Right lobe of liver (tissue), 6 donors: ENCODE measurements at places on chromosomes 3 and 15. TPM values are rescaled to one million over a fixed set of nuclear protein-coding genes. Genes with fewer than 3 reads are reported as not detected.

RAB5A gene
- 25.5 TPM for total RNA-seq

GRCh38 chr3:99624496-99625236 lies 13.7 kb upstream of the COL8A1 start:
- DNase-seq: no peak

- no peak for DNase-seq
Measured at GRCh38 chr15:67462875-67463274, 58.1 kb upstream of the C15orf61 start.

DNA sequence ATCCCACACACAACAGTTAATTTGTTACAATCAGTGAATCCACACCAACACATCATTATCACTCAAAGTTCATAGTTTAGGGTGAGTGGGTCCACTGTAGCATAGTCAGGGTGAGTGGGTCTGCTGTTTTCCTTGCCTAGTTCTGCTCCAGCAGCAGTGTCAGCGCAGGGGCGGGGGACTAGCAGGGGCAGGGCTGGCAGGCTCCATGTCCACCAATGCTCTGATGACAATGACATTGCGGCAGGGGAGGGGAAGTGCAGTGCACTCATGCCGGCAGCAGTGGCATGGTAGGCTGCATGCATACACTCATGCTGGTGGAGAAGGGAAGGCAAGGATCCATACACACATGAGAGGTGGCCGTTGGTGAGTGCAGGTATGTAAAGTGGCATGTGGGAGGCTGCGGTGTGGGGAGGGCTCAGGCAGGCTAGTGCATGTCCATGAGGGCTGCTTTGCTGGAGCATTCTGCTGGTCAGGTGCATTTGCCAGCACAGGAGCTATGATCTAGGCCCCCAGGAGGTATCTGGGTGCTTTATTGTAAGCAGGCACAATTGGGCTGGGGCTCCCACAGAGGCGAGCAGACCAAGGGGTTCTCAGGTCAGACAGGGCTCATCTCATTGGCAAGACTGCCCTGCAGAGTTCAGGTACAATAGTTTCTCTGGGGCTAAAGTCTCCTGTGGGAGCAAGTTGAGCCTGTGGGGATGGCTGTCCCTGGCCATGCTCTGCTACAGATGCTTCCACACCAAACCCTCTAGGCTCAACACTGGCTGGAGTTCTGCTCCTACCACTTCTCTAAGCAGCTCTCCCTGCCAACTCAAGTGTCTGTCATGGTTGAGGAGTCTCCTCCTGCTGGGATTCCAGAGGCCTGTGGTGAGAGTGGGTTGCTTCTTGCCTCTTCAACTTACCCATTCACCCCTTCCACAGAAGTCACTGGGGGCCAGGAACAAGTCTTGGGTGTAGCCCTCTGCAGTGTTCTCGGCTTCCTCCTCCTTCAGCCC lies 81.3 kb downstream of the KCNAB1 start:
- DNase-seq: no peak

EAF2 gene
- 2.1 TPM for total RNA-seq

GRCh38 chr15:67590191-67590590 lies 47.7 kb downstream of the MAP2K5 start:
- DNase-seq: no peak

GRCh38 chr3:137105277-137105977 lies 147.6 kb downstream of the IL20RB start:
- no peak for DNase-seq

DNA sequence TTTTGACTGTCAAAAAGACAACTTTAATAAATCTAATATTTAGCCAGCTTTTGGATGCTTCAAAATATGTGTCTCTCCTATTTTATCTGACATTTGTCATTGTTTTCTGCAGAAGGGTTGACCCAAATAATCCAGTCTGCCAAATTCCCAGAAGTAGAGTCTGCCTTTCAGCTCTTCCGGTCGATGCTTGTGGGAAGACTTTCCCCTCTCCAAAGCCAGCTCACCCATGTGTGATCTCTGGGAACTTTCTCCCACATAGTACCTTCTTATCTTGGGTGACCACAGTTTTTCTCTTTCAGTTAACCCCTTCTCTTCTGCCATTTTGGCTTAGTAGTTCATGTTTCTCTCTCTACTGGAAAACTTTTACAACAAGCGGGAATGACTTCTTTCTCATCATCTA lies 94.1 kb downstream of the ASB7 start:
- no peak for DNase-seq

GRCh38 chr15:80912673-80913072 lies 76.9 kb downstream of the MESD start:
- DNase-seq: no peak

FAM43A gene
- total RNA-seq: 1.0 TPM

- peak; percentile 35 for DNase-seq
Measured at GRCh38 chr3:13125092-13126015, 52.1 kb upstream of the IQSEC1 start.

DNA sequence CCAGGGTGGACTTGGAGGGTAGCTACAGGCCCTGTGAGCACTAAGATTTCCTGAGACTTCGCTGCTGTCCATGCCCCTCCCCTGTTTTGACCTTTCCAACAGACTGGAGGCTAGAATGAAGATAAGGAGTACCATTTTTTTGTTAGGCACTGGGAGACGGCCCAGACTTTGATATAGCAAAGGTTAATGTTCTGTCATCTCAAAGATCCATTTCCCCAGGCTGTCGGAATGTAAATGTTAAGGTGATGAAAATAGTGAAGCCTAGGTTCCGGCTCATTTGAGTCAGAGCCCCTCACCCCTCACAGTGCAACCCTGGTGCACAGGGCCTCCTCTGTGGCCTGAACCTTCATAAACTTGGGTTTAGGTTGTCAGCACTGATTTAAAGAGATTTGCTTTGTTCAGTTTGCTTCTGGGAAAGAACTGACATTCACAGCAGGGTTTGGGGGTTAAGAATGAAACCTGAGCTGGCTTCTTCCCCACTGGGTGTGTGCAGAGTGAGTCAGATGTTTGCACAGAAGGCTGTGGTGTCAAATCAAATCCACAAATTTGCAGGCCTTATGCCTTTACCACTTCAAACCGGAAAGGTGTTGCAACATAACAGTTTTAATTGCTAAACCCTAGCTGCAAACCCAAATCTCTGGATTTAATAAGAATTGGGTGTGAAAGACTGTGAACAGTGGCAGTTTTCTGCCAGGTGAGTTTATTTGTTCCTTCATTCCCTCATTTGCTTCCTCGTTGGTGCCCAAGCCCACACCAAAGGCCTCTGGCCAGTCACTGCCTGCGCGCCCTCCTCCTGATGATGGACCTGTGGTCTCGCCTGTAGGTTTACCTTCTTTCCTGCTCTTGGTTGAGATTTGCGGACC lies 20.6 kb upstream of the KCTD6 start:
- DNase-seq: peak; percentile 46

DNA sequence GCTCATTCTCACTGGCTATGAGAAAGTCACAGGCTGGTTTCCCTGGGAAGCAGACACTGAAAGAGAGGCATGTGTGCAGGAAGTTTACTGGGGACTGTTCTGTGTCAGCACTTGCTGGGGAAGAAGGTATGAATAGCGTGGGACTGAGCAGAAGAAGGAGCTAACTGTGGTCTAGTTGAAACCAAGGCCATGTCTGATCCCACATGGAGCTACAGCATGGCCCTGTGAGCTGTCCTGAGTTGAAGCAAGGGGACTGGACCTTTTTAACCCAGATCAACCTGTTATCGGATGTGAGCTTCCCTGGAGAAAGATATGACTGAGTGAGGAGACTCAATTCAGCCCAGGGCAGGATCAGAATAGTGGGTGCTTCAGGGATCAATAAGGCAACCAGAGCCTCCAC lies 53.7 kb downstream of the DCLK3 start:
- DNase-seq: no peak

GRCh38 chr3:101976473-101976872 lies 127.2 kb downstream of the NFKBIZ start:
- DNase-seq: no peak

GRCh38 chr15:63402498-63403253 lies 21.0 kb upstream of the CA12 start:
- no peak for DNase-seq

DNA sequence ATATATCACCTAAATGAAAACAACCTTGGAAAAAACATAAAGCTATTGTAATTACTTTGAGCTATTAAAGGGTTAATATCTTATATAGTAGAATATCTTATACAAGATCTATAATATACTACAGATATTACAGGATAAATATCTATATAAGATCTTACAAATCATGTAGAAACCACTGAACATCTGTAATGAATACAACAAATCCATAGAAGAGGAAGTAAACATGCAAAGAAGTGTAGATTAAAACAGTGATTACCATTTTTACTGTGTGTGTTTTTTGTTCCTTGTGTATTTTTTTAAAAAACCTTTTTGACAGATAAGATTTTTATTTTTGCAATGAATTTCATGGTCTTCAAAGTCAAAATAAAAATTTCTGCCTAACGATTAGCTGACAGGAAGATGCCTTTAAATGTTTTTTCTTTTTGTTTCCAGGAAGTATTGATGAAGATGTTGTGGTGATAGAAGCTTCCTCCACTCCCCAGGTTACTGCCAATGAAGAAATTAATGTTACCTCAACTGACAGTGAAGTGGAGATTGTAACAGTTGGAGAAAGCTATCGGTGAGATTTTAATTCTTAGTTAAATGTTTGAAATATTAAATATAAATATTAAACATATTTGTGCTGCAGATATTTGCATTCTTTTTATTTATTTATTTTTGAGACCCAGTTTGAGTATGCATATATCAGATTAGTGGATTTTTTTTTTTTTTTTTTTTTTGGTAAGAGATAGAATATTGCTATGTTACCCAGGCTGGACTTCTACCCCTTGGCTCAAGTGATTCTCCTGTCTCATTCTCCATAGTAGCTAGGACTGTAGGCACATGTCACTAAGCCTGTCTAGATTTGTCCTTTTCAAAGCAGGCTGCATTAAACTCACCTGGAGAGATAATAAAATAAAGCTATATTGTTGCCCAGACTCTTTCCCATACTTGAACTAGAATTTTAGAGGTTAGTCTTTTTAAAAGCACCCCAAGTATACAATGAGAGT lies 52.8 kb upstream of the CCNB2 start:
- DNase-seq: no peak

GRCh38 chr3:3800685-3801493 lies 1.7 kb downstream of the LRRN1 start:
- peak; percentile 50 for DNase-seq

DNA sequence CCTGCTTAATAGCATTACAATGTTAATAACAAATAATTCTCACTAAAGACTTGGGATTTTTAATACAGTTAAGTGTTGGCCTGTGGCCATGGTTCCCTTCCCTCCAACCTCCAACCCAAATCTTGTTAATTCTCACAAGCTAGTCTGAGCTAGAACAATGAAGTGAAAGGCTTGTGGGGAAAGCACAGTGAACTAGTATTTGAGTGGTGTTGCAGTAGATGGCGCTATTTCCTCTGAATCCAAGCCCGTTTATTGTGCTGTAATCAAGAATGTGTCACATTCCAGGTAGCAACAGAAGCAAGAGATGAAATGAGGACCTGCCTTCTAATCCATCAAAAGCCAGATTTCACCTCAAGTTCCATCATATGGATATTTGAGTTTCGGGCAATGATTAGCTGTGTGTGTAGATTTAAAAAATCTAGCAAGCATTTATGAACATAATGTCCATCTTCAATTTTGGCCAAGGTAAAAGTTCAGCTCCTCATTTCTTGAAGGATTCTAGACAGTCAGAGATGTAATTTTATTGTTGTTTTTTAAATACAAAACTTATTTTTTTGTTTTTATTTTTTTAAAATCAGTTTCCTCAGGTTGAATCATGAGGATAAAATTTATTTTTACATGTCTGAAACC lies 160.7 kb downstream of the SQOR start:
- no peak for DNase-seq

DNA sequence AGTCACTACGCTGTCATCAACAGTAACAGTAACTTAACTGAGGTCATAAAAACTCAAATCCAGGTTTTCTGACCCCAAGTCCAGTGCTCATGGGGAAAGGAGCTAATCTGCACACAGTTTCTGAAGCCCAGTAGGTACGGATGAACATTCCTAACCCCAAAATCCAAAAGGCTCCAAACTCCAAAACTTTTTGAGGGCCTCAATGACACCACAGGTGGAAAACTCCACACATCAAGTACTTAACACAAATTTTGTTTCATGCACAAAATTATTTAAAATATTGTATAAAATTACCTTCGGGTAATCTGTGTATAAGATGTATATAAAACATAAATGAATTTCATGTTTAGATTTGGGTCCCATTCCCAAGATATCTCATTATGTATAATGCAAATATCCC lies 10.5 kb downstream of the MRPL46 start:
- DNase-seq: no peak

DNA sequence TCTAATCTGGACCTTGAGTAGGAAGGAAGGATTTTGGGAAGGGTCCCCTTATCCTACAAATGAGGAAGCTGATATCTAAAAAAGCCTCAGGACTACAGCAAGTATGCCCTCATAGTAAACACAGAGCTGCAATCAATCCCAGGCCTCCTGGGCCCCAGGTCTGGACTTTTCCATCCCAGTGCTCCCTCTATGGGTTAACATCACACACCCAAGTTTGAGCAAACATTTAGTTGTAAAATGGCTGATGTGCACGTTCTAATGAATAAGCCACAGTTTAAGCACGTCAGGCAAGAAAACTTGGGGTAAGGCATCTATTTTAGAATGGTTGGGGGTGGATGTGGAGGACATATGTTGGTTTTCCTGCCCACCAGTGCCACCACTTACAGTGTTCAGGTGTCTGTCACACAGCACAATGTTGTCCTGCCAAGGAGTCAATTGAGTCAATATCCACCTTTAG lies 44.3 kb upstream of the UBE2E1 start:
- no peak for DNase-seq

- DNase-seq: peak; percentile 85
Measured at GRCh38 chr3:146250449-146251382, at the start of gene PLSCR4. TSS of gene PLSCR4 (minus strand) at chr3:146251105. CDS start at chr3:146222071, 29,034 bp downstream.

- DNase-seq: no peak
Measured at GRCh38 chr3:150062492-150062891, 91.8 kb upstream of the PFN2 start.

ACVR2B gene
- total RNA-seq: 5.9 TPM

DNA sequence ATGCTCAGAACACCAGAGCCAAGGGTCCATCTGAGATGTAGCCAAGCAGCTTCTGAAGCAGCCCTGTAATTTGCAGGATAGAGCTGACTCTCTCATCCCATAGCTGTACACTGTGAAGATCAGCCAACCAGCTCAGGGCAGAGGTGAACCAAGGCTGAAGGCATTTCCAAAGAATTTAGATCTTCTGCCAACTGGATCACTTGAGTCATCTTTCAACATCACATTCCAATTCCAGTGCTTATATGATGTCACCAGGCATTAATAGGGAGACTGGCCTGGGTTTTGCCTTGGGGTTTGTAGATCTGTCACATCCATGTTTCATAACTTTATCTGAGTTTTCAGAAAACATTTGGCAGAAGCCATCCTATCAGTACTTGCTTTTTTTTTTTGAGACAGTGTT lies 98.2 kb downstream of the NR2F2 start:
- no peak for DNase-seq

DNA sequence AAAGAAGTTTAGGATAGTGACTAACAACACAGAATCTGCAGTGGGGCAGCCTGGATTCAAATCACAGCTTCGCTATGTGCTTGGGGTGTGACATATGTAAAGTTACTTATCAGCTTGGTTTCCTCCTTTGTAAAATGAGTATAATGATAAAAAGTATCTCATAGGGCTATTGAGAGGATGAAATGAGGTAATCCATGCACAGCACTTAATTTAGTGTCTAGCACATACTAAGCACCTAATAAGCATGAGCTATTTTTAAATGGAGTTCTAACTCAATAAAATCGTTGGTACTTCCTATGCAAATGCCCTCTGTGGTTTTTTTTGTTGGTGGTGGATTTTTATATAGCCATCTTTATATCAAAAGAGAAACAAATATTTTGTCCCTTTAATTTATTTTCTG lies 503.8 kb downstream of the MECOM start:
- no peak for DNase-seq

GRCh38 chr15:32705446-32705845 lies 12.4 kb upstream of the GREM1 start:
- DNase-seq: no peak
